ENCODE measurements at places on chromosomes 3 and 15.

DNA sequence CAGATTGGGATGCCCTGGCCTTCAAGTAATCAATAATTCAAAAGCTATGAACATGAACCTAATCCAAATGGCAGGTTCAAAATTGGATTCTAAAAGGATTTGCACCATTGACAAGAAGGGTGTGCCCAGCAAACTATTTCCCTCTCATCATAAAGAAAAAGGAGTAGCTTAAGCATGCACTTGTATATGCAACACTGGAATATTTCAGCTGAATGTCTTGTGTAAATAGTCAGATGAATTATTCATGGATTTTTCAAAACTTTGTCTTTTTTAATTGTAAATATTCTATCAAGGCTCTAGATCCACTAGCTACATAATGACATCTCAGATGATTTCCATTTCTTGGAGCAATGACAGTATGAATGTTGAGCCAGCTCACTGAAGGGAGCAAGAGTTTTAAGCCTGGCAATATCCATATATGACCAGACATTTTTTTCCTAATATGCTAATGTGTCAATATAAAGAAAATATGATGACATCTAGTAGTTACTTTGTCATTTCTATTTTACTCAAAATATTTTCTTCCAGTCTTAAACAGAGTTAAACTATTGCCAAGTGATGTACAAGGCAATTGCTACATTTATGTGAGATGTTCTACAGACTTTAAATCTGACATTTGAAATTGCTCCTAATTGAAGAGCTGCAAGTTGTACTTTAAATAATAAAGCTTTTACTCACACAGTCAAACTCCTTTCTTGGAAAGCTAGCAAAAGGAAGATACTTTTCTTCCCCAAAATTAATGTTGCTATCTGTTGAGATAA is 230.5 kb upstream of the AGTR1 start:
- no peak for DNase-seq

- DNase-seq: no peak
Measured at GRCh38 chr3:76585794-76586392, 454.0 kb upstream of the ROBO2 start.

GRCh38 chr3:183797996-183798395 is 27.4 kb downstream of the MAP6D1 start:
- DNase-seq: no peak

- no peak for DNase-seq
Measured at GRCh38 chr3:46130631-46131310, 77.3 kb downstream of the CCR1 start.

DNA sequence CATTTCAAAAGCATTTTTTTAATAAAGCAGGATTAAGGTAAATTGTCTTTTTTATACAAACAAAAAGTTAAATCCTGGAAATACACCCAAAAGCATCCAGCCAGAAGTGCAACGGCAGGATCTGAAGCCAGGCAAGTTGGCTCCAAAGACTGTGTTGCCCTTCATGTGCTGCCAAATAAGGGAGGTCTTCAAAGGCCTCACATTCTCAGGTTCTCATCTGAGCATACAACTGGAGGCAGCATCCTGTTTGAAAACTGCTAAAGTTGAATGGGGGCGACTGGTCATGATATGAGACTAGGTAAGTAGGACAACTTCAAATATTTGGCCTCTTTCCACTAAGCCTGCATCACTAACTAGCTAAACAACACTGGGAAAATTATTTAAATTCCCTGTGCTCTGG is 52.2 kb downstream of the IMPG2 start:
- no peak for DNase-seq

DNA sequence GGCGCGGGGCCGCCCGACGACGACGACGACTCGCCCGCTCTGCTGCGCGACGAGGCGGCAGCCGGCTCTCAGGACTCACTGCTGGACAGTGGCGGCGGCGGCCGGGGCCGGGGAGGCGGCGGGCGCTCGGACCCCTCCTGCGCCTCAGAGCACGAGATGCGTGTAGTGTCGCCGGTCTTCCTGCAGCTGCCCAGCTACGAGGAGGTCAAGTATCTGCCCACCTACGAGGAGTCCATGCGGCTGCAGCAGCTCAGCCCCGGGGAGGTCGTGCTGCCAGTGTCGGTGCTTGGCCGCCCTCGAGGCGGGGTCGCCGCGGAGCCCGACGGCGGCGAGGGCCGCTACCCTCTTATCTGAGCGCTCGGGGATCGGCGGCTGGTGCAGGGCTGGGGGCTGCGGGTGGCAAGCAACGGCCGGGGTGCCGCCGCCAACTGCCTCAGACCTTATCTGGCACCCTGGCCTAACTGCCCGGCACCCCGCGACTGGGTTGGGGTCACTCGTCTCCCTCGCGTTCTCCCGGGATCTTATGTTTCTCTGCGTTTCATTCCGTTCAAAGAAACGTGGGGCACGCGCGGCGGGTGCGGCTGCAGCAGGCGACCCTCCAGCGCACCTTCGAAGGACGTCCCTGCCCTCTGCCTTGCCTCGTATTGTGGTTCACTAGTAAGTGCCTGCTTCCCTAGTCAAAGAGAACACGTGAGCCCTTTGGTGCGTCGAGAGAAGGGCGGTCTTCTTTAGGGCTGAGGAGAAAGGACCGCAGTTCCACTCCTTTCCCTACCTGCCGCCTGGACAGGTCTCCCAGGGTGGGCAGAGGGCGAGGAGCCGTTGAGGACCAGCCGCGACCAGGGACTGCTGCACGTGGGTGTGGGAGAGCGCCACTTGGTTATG is 1.0 kb downstream of the C3orf80 start:
- peak; percentile 68 for DNase-seq

- DNase-seq: no peak
Measured at GRCh38 chr15:71218272-71218805, 103.1 kb downstream of the THSD4 start.

DNA sequence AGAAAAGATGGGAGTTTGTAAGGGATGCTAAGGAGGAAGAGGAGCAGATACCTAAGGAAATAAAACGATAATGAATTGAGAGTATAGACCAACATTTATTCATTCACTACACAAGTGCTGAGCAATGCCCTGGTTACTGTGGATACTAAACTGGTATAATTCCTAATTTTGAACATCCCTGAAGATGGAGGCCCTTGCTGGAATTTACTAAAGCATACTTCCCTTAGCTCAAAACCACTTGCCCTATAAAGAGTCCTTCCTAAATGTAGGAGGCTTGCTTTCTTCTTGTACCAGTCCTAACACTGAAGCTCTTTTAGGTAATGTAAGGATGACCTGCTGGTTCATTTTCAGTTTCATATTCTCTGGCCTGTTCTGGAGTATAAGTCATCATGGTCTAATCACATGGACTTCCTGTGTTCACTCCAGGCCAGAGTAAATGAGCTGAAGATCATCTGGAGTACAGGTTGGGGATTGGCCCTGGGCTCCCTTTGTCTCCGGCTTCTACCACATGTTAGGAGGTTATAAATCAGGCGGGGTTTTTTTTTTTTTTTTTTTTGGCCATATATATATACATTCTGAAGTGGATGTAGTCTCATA is 40.1 kb upstream of the MTMR10 start:
- DNase-seq: no peak

DNA sequence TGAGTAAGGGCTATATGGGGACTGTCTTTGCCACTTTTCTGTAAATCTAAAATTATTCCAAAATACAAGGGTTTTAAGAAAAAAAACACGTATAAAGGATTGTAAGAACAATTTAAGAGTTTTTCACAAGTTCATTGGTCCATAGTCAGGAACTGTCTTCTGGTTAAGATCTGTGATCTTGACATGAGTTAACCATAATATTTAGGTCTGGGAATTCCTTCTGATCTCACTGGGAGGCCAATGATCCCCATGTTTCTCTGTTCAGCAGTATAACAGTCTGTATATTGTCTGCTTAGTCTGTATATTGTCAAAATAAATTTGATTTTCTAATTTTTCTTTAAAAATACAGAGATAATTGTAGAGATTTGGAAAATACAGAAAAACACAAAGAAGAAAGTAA is 848 bp upstream of the RHCG start:
- DNase-seq: no peak

DNA sequence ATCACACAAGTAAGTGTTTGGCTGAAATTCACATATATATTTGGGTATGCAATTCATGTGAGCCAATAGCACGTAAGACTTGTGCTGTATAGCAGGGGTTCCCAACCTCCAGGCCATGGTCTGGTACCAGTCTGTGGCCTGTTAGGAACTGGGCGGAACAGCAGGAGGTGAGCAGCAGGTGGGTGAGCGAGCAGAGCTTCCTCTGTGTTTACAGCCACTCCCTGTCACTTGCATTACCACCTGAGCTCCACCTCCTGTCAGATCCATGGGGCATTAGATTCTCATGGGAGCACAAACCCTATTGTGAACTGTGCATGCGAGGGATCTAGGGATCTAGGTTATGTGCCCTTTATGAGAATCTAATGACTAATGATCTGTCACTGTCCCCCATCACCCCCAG is 59.7 kb downstream of the MAP3K13 start:
- DNase-seq: no peak

- no peak for DNase-seq
Measured at GRCh38 chr3:117366574-117366973, 657.0 kb downstream of the TUSC7 start.

- no peak for DNase-seq
Measured at GRCh38 chr3:169998668-169999131, 32.1 kb downstream of the SEC62 start.

GRCh38 chr3:170278627-170279026 is 56.4 kb downstream of the PRKCI start:
- DNase-seq: no peak

- no peak for DNase-seq
Measured at GRCh38 chr15:49085696-49086459, 39.6 kb upstream of the SECISBP2L start.

- no peak for DNase-seq
Measured at GRCh38 chr15:65960586-65960985, 91.3 kb downstream of the RAB11A start.

GRCh38 chr3:55923207-55923606 is 436.1 kb upstream of the WNT5A start:
- no peak for DNase-seq

- no peak for DNase-seq
Measured at GRCh38 chr15:99983171-99983885, 250.1 kb upstream of the LYSMD4 start.

- no peak for DNase-seq
Measured at GRCh38 chr3:192935441-192935840, 17.8 kb upstream of the MB21D2 start.

- no peak for DNase-seq
Measured at GRCh38 chr3:127312818-127313217, 25.0 kb upstream of the PRR20G start.

DNA sequence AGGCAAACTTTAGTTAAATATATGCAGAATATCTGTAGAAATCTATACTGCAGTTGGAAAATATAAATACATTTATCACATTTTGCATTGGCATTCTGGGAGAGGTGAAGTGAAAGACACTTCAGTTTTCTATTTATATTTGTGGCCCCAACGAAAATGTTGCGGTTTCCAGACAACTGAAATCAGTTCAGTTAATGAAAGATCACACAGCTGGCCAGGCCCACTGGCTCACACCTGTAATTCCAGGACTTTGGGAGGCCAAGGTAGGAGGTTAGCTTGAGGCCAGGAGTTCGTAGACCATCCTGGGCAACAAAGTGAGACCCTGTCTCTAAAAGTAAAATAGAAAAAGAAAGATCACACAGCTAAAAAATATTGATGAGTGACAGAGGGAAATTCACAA is 11.9 kb upstream of the CLASP2 start:
- DNase-seq: no peak
